ENCODE measurements at places on chromosomes 11 and 22. TPM values are rescaled to one million over a fixed set of nuclear protein-coding genes. Genes with fewer than 3 reads are reported as not detected.

Gene WT1
- not detected for total RNA-seq

Gene RFPL2
- total RNA-seq, result not detected

Gene GPR83
- not detected for total RNA-seq

Gene MUC2
- total RNA-seq, result under 0.01 TPM

Gene DNAJB7
- not detected for total RNA-seq

Gene NLRX1
- total RNA-seq, result 27.3 TPM

Gene UBQLN3
- 0.17 TPM for total RNA-seq

Gene SYT8
- not detected for total RNA-seq
